Stimulated activated CD8-positive, alpha-beta memory T cell treated with anti-CD3 and anti-CD28 coated beads, Interleukin-7, amount 100 ng/mL, for 48 hours (primary cell): ENCODE measurements at places on chromosomes 5 and 9.
A peak's percentile ranks its signal among the peaks of the same experiment; 100 is the strongest.

GRCh38 chr9:125337236-125337635 is 75.6 kb downstream of the GAPVD1 start:
- no peak for DNase-seq

GRCh38 chr9:79759460-79759859 is 187.7 kb downstream of the TLE4 start:
- no peak for DNase-seq

- DNase-seq: no peak
Measured at GRCh38 chr9:77014597-77015263, 4.7 kb upstream of the FOXB2 start.

- no peak for DNase-seq
Measured at GRCh38 chr5:11851416-11851815, 52.8 kb downstream of the CTNND2 start.

DNA sequence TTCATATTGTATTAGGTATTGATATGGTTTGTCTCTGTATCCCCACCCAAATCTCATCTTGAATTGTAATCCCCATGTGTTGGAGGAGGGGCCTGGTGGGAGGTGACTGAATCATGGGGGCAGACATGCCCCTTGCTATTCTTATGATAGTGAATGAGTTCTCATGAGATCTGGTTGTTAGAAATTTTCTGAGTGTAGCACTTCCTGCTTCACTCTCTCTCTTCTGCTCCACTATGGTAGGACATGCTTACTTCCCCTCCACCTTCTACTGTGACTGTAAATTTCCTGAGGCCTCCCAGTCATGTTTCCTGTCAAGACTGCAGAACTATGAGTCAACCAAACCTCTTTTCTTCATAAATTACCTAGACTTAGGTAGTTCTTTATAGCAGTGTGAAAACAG is 187.4 kb upstream of the SLC24A2 start:
- no peak for DNase-seq

GRCh38 chr9:112711050-112711689 is 6.7 kb downstream of the INIP start:
- no peak for DNase-seq

DNA sequence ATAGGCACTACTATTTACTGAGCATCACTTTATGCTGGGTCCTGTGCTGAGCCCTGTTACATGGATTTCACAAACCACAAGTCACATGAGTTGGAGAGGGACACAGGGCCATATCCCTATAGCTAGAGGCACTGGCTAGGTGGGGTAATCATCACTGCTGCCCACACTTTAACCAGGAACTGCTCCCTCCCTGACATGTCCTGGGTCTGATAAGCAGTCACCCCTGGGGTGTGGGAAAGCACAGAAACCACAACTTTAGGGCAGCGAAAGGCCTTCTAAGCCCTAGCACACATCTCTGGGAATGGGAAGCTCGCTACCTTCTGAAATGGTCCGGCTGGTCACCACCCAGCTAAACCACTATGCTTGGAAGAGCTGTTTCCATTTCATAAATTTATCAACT is 15.0 kb downstream of the TBC1D2 start:
- DNase-seq: no peak

- no peak for DNase-seq
Measured at GRCh38 chr9:137488906-137489305, 29.8 kb upstream of the NSMF start.

DNA sequence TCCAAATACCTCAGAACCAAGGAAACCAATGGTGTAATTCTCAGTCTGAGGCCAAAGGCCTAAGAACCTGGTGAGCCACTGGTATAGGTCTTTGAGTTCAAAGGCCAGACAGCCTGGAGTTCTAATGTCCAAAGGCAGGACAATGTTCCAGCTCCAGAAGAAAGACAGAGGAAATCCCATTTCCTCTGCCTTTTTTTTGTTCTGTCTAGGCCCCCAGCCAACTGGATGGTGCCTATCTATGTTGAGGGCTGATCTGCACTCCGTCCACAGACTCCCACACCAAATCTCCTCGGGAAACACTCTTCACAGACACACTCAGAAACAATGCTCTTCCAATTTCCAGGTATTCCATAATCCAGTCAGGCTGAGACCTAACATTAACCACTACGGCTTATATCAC is 30.1 kb downstream of the FNIP1 start:
- DNase-seq: no peak

DNA sequence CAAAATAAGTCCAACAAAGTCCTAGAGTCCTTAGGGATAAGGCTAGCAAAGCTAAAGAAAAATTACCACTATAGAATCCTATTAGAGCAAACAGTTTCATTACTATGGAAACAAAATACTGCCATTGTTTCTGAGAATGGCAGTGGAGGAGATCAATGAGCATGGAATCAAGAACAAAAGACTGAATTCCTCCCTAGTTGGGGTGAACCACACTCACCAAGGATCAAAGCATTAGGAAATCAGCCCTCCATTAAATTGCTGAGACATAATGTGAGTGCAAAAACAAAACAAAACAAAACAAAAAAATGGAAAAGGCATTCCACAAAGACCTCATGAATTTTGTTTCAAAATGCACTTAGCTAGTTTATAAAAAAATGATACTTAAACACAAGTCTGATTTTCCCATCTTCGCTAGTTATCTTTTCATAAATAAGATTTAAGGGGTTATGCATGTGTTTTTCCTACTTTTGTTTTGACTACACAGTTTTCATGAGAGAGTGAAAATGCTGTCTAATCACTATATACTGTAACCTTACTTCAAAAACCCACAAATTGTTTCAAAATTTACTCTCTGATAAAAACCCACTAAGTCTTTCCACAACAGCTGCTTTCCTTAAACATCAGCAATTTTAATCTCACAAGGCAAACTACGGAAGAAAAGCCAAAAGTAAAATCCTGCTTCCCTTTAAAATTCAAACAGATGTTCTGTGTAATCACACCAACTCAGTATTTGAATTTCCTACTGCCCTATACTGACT is 9.7 kb downstream of the SERINC5 start:
- no peak for DNase-seq

DNA sequence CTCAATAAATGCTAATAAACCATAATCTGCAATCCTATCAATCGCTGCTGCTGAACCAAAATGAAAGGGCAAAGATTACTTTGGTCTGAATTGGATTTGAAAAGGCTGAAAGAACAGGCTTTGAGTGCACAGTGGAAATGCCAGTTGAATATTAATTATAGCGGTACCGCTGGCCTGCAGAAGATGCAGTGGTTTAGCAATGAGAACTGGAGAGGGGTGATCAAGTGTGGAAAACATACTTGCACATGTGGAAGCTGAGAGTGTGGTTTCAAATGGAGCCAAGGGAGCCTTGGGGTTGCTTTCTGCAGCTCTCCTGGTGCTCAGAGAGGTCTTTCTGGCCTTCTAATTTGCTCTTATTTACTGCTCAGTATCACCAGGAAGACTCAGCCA is 133.9 kb downstream of the PTTG1 start:
- no peak for DNase-seq

DNA sequence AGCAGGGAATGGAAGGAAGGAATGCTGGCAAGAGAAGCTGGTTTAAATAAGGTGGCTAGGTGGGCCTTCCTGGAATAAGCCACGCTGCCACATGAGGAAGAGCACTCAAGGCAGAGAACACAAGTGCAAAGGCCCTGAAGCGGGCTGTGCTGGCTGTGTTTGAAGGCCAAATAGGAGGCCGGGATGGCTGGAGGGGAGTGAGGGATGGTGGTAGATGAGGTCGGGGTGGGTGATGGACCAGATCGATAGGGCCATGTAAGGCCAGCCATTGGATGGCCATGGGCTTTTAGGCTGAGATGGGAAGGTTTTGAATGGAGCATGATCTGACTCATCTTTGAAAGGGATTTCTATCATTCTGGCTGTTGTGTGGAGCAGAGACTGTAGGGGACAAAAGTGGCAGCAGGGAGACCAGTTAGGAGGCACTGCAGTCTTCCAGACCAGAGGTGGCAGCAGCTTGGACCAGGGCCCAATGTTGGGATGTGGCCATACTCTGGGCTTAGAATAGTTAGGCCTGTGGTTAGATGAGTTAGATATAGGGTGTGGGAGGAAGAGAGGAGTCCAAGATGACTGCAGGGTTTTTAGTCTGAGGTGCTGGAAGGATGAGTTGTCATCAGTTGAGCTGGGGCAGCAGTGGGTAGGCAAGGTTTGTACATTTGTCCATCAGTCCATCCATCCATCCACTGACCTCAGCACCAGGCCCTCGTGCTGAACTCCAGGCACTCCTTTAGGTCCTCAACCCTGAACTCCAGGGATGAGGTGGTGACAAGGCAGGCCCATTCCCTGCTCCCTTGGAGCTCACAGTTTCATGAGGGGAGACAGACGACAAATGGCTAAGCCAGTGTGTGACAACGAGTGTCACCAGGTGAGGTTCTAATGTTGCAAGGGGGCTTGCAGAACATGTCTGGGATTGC is 30.3 kb downstream of the NDST1 start:
- no peak for DNase-seq

GRCh38 chr9:111961575-111961974 is 65.0 kb downstream of the UGCG start:
- no peak for DNase-seq

GRCh38 chr5:169650701-169651331 is 13.7 kb downstream of the DOCK2 start:
- no peak for DNase-seq

- no peak for DNase-seq
Measured at GRCh38 chr5:119323601-119324000, 32.2 kb upstream of the TNFAIP8 start.

DNA sequence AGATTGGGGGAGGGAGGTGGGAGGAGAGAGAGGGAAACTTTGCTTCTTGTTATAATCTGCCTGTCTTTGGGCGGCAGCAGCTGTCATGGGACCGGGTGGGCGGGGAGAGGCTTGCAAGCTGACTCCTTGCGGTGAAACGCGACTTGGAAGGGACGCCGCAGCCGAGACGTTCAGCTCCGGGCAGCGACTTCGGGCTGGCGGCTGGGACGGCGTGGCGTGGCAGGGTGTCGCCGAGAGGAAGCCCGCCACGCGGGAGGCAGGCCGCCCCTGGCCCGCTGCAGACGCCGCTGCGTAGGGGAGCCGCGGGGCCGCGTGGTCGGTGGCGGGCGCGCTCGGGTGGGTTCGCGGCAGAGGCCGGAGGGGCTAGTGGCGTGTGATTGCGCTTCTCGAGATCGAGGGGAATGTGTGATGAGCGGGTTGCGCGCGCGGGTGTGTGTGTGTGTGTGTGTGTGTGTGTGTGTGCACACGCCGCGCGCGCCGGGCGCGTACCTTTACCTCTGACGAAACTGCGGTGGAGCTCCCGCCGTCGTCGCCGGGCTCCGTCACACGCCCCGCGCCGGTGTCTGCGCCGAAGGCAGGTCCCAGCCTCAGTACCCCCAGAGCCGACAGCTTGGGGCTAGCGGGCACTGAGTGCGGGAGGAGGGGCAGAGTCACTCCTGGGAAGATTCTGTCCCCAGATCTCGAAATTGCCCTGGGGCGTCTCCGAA is 1.7 kb downstream of the PPARGC1B start:
- peak; percentile 77 for DNase-seq

- no peak for DNase-seq
Measured at GRCh38 chr5:112687306-112687705, 50.4 kb upstream of the APC start.

DNA sequence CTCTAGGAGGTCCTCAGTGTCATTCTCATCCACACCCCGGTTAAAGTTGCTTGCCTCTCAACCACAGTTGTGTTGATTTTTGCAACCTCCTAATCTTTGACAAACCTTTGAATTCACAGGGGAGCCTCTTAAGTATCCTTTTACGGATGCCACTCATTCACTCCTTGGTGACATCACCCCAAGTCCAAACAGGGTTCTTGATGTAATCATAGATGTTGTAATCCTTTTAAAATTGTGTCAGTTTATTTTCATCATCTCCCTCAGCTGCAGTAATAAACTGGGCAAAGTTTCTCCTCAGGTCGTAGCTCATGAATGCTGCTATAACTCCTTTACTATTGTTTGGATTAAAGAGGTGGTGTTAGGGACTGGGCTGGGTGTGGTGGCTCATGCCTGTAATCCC is 637.2 kb upstream of the NUDT12 start:
- DNase-seq: no peak

DNA sequence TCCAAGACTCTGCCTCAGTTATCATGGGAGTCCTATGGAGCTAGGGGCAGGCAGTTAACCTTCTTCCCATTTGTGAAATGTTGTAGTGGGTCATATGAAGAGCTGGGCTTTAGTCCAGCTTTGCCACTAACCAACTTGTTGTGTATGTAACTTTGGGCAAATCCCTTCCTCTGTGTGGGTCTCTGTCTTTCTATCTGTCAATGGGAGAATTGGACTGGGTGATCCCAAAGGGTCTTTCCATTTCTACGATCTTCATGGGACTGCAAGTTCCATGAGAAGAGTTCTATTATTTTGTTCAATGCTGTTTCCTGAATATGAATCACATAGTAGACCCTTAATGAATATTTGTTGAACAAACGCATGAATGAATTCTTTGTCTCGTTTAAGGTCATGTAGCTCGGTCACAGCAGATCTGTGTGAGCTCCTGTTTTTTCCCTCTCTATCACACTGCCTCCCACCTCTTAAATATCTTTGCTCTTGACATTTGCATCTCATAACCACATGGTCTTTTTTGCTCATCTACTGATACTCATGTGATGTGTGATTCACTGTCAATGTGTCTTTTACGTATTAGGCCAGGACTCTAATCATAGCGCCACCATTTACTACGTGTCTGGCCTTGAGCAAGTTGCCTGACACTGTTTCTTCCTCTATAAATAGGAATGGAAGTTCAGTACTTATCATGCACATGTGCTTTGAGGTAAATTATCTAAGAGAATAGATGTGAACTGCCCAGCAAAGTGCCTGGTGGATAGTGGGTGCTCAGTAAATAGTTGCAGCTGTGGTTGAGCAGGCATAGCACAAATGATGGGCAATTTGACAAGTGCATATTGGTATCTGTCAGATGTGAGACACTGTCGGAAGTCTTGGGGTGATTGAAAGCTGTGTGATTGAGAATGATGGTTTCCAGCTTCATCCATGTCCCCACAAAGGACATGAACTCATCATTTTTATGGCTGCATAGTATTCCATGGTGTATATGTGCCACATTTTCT is 37.4 kb downstream of the PTTG1 start:
- DNase-seq: no peak

GRCh38 chr5:80797428-80798024 is 142.7 kb upstream of the DHFR start:
- DNase-seq: no peak

DNA sequence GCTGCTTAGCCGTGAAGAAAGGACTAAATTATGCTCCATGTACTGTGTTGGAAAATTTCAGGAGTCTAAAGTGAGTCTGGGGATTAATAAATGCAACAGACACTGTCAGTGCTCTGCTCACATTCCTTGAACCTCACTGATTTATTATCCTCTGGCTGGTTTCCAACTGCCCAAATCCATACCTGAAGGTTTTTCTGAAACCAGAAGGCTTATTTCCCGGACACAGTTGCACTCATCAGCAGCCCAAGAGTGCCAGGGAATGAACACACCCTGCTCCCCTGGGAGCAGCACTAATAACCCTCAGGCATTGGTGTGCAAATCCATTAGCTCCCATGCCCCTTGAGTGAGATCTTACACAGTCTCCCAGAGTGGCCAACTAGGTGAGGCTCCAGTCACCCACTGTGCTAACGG is 38.7 kb downstream of the F2R start:
- no peak for DNase-seq

DNA sequence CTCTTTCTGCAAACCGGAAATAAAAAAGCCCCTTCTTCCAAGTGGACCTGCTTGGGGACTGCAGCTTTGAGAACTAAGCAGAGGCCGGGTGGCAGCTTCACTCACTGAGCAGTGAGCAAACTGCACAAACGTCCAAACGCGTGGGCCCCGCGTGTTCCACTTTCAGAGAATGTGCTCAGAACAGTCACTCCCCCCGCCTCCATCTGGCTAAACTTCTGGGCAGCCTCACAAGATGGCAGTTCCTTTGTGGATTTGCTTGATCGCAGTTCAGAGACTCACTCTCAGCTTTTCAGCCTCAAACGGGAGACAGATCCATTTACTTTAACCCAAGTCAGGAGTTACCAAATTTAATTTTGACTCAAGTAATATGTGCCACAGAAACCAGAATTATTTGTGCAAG is 216.6 kb downstream of the TLE1 start:
- DNase-seq: no peak
